ENCODE measurements at places on chromosomes 7 and 10.

GRCh38 chr10:63920926-63921325, 399.7 kb downstream of the REEP3 start:
- no peak for DNase-seq

- DNase-seq, result no peak
These were observed 10.3 kb downstream of the ZNF775 start for GRCh38 chr7:150389532-150389816.

DNA sequence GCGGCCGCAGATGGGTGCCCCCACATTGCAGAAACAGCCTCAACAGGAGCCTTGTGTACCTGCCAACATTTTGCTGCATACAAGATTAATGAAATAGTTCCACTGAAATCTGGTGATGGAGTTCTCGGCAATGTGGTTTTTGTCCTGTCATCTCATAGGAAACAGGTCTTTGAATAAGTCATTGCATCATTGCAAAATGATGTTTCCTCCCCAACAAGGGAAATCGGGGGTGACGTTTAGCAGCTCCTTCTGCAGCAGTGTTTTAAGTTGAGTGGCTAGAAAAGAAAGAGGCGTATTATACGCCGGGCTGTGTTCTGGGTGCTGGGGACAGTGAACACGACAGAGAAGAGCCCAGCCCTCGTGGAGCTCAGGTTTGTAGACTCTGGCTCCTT, 177.0 kb downstream of the PRKAG2 start:
- no peak for DNase-seq

- DNase-seq, result no peak
These were observed 21.6 kb downstream of the SCART1 start for GRCh38 chr10:133475425-133475734.

DNA sequence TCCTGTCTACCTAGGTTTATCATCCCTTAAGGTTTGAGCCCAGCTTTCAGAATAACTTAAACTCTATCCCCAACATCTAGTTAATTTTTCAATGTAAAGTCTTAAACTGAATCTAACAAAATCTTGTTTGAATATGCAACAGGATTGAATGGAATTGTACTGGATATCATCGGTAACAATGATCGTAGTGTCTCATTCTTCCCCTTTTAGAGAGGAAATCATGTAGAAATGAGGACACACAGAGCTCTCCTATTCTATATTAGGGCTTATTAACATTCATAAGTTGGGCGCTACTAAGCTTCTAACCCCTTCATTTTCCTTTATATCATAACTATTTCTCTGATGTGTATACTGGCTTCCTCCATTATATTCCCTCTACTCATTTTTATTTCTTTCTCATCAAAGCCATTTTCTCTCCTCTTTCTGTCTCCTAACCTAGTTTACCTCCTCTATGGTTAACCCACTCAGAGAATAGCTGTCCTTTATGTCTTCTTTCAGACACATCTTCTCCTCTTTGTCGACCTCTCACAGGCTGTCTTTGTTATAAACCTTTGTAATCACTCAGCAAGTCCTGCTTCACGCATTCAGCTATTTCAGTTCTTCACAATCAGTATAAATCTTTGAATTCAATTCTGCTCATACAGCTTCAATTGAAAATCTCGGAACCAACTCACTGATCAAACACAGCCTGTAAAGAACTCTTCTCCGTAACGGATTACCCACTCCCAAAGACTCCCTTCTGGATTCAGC, 1019.0 kb upstream of the C7orf33 start:
- DNase-seq, result no peak

GRCh38 chr10:17904564-17904963, 47.2 kb upstream of the SLC39A12 start:
- no peak for DNase-seq

DNA sequence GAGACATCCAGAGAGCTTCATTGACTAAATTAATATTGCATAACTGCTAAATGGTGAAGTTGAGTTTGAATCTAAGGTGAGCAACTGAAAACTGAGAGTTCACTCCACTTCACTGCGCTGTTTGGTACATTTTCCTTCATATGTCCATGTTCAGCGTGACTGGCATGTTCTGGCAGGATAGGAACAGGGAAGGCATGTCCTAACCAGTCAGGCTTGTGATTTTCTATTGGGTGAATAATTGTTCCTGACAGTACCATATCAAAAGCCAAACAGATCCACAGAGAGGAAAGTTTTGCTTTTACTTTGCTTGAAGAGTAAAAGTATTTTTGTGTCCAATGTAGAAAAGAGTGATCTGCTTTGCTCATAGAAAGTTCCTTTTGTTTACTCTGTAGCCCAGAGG, 53.2 kb downstream of the WDFY4 start:
- DNase-seq, result no peak

DNA sequence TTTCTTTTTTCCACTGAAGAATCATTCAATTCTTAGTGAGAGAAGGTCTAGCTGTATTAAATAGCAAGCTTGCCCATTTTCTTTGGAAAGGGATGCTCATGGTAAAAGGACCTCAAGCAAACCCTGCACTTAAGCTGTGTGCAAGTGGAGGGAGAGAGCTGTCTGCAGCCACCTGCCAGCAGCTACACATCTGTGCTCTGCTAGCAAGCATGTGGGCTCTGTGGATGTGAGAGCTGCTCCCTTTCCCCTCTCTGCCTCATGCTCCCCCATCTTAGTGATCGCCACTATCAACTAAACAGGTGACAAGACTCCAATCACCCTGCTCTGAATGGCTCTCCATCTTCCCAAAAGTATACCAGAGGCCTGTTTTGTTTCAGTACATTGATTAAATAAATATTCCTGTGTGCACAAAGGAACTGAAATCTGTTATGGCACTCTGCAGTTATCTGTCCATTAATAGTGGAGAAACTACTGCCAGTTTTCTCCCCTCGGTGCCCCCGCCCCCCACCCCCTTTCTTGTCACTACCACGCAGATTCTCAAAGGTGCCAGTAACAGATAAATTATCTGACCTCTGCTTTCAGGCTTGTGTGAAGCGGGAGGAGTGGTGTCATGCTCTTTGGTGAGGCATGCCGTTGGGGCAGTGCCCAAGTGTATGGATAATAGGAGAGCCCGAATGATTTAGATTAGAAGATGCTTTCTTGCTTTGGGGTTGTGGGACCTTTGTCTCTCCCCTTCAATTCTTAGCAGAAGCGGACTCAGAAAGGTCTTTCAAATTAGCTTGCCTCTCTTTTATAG, 26.4 kb downstream of the AUTS2 start:
- peak; percentile 93 for DNase-seq

DNA sequence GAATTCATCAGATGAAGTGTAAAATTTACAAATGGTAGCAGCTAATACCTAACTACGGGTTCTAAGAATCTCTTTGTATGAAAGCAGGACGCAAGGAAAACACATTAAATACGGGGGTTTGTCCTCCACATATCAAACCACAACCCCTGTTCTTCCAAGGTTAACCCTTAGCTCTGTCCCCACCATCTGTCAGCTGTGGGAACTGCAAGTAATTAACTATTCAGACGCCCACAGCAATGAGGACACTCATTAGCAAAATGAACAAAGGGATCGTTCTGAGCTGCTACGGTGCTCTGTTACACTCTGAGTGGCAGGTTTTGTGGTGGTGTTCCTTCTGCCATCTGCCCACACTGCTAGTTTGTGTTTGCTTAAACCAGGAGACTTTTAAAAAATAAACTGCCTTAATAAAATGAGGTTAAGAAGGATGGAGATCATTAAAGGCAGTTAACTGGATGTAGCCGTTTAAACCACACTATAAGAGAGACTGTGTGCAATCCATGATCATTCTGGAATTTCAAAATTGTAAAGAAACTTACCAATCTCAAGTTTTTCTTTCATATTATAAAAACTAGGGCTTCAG, 51.4 kb downstream of the C10orf67 start:
- peak; percentile 51 for DNase-seq

All from hematopoietic multipotent progenitor cell treated with erythropoietin and hydrocortisone succinate and interleukin-3 and kit ligand, for 8 days (in vitro differentiated cells).